ENCODE measurements at places on chromosomes 3 and 15.

DNA sequence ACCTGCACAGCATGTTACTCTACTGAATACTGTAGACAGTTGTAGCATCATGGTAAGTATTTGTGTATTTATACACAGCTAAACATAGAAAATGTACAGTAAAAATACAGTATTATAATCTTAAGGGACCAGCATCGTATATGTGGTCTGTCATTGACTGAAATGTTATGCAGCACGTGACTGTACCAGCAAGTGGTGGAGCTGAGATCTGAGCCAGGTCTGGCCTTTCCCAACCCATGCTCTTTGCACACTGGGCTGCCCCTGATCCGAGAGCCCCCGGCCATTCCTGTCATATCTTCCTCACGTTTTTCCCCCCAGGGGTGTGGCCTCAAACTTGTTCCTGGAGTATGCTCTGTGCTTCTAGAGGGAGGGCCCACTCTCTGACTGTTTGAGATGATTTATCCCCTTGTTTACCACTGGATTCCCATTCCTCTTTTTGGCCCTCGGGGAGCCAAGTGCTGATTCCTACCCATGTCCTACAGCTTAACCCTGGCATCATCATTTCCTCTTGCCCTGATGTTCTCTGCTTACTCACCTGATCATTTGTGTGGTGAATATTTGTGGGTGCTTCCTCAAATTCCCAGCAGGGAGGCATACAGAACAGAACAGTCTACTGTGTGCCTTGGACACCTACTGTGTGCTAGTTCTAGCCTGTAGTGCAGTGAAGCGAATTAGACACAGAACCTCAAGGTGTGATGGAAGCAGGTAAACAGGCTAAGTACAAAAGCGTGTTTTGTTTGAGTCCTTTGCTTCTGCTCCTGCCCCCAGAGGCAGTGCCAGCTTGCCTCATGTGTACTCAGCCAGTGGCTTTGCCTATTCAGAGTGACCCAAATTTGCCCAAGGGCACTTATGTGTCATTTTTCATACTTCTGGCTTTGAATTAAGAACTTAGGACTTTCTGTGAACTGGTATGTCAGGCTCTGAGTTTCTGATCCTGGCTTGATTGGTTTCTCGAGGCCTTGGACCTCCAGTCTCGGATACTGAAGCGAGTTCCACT is 21.0 kb downstream of the CSRNP1 start:
- DNase-seq: no peak

DNA sequence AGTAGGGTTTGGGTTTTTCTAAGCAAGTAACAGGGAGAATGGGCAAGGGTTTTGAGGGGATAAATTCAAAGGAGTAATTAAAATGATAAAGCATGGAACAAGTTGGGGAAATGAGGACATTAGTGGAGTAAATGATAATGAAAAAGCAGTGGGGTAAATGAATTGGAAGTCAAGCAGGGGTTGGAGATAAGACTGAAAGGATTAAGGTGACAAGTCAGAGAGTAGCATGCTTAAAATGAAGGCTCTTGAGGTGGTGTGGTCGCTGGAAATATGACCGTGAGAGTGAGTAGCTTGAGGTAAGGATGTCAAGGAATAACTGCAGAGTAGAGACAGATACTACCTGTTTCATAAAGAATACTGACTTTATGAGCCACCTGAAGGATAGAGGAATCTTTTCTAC is 408.5 kb downstream of the TBC1D5 start:
- no peak for DNase-seq

GRCh38 chr3:122858373-122858772 is 63.5 kb downstream of the SLC49A4 start:
- DNase-seq: peak; percentile 19

DNA sequence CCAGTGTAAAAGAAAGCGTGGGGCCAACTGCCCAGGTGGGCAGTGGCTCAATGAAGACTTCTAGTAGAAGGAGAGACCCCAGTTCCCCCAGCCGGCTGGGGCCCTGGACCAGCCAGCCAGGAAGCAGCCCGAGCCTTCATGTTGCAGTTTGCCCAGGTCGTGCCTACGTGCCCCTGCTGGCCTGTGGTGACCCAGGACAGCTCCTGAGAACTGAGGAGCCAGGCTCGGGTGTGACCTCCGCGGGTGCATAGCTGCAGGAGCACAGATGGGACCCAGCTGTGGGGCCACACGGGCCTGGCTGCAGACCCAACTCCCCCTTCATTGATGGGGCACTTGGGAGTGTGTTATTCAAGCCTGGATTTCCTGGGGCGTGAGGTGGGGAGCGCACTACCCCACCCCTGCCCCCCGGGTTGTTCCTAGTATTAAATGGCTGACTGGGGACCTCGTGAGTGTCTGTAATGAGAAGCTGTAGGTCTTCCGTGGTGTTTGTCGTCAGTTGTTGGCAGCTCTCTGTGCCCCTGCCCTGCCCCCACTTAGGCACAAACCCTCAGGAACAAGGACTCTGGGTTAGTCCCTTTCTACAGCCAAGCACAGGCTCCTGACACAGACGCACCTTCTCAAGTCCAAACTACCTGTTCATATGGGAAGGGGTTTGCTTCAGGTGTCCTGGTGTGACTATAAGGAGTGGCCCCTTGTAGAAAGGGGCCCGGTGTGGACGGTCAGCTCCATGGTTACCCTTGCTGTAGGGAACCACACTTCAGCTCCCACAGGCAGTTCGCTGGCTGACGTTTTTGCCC is 39.1 kb downstream of the IDH2 start:
- DNase-seq: no peak

- peak; percentile 44 for DNase-seq
Observed at GRCh38 chr3:27556887-27557286, 72.7 kb upstream of the SLC4A7 start.

GRCh38 chr3:108208831-108209230 is 13.4 kb downstream of the IFT57 start:
- no peak for DNase-seq

GRCh38 chr15:37015451-37015850 is 84.9 kb downstream of the MEIS2 start:
- no peak for DNase-seq

- peak; percentile 26 for DNase-seq
Observed at GRCh38 chr15:68114356-68114755, 60.2 kb downstream of the PIAS1 start.

GRCh38 chr15:56017920-56018319 is 24.5 kb upstream of the NEDD4 start:
- no peak for DNase-seq

- no peak for DNase-seq
Observed at GRCh38 chr3:59677747-59678702, 628.2 kb upstream of the CFAP20DC start.

DNA sequence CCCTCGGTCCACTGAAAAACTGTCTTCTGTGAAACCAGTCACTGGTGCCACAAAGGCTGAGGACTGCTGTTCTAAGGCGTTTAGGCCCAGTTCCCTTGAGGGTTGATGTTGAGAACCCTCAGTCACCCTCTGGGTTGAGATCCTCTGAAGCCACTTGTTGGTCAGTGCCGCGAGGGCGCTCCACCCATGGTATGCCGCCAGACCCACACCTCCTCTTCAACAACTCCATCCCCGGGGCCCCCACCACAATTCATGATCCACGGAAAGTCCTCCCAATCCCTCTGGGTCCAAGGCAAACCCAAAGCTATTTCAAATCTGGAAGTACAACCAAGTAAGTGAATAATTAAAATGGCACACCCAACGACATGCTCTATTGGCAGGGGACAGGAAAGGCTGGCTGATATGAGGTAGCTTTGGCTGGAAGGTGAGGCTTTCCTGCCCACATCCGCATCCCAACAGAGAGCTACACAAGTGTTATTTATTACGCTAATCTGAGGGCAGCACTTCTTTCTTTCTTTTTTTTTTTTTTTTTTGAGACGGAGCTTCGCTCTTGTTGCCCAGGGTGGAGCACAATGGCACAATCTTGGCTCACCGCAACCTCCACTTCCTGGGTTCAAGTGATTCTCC is 58.1 kb downstream of the XXYLT1 start:
- no peak for DNase-seq

- peak; percentile 50 for DNase-seq
Observed at GRCh38 chr3:148309390-148310035, 388.2 kb upstream of the AGTR1 start.

GRCh38 chr3:149277331-149277813 is 55.7 kb upstream of the CP start:
- DNase-seq: peak; percentile 60

- DNase-seq: no peak
Observed at GRCh38 chr3:129019266-129019665, 18.2 kb downstream of the EFCC1 start.

- DNase-seq: peak; percentile 62
Observed at GRCh38 chr15:25797936-25798901, 64.9 kb downstream of the ATP10A start.

DNA sequence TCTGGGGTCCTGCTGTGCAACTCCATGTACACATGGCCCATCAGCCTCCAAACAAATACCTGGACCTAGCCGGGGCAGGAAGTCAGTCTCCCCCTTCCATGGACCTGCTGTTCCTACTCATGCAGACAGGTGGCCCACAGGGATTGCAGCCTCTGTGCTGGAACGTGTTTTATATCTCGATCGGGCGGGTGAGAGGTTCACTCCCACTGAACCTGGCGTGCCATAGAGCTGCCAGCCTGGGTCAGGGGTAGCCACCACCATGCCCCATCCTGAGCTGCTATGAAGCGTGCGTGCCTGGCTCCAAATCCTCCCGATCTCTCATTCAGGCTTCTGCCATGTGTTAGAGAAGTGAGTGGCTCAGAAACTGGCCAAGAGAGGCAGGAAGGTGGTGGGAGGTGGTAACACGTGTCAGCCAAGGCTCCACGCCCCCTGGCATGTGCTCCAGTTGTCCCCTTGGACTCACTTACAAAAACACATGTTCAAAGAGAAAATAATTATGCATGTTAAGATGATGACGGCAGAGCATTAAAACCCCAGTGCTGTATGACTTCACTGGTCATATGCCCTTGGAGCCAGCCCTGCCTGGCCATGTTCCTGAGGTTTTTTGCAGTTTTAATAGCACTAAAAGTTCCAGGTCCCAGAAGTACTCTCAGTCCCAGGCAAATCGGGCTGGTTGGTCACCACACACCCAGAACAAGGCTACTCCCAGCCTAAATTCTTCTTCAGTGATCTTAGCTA is 30.6 kb downstream of the CTSH start:
- no peak for DNase-seq

GRCh38 chr3:188889054-188889491 is 282.7 kb upstream of the TPRG1 start:
- no peak for DNase-seq

GRCh38 chr3:124960105-124960504 is 25.6 kb upstream of the MUC13 start:
- no peak for DNase-seq
